Fibroblast of skin of left quadriceps (primary cell): ENCODE measurements at places on chromosomes 6 and 20.
A peak's percentile ranks its signal among the peaks of the same experiment; 100 is the strongest.

DNA sequence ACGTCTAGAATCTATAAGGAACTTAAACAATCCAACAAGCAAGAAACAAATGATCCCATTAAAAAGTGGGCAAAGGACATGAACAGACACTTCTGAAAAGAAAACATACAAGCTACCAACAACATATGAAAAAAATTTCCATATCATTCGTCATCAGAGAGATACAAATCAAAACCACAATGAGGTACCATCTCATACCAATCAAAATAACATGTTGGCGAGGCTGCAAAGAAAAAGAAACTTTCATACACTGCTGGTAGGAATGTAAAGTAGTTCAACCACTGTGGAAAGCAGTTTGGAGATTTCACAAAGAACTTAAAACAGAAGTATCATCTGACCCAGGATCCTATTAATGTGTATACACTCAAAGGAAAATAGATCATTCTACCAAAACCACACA lies 243.9 kb upstream of the RUNX2 start:
- no peak for DNase-seq

DNA sequence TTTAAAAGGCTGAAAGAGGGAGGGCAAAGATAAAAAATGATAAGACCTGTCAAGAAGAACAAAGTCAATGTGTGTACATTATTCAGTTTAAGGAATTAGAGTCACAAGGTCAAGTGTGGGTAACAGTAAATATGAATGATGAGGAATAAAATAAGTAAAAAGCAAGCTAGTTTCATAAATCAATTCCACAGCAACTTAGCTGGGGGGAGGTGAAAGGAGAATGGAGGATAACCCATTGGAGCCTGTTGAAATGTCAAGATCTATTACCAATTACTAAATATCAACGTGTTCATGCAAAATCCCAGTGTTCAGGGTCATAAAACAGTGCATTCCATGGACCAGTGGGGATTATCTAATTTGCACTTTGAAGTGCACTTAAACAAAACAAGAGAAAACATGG lies 242.9 kb downstream of the TBX18 start:
- DNase-seq: no peak

DNA sequence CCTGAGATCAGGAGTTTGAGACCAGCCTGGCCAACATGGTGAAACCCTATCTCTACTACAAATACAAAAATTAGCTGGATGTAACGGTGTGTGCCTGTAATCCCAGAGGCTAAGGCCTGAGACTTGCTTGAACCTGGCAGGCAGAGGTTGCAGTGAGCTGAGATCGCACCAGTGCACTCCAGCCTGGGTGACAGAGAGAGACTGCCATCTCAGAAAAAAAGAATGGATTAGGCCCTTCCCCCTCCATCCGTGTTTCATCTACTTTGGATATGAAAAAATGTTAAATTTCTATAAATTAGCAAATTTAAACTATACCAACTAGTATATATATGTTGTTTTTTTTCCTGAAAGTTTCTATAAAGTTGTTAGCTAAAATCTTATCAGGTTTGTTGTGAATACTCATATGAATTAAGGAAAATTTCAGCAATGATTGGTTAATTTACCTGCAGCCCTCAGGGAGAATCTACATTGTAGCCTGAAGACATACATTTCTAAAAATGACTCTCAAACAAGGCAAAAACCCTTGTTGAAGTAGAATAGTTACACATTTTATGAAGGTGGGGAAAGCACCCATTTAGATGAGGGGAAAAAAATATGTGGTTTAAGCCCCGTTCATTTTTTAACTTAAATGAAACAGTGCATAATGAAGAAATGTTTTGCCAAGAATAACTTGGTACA lies 120.9 kb downstream of the TIAM2 start:
- no peak for DNase-seq

GRCh38 chr20:19397666-19398065 lies 185.2 kb downstream of the SLC24A3 start:
- DNase-seq: no peak

DNA sequence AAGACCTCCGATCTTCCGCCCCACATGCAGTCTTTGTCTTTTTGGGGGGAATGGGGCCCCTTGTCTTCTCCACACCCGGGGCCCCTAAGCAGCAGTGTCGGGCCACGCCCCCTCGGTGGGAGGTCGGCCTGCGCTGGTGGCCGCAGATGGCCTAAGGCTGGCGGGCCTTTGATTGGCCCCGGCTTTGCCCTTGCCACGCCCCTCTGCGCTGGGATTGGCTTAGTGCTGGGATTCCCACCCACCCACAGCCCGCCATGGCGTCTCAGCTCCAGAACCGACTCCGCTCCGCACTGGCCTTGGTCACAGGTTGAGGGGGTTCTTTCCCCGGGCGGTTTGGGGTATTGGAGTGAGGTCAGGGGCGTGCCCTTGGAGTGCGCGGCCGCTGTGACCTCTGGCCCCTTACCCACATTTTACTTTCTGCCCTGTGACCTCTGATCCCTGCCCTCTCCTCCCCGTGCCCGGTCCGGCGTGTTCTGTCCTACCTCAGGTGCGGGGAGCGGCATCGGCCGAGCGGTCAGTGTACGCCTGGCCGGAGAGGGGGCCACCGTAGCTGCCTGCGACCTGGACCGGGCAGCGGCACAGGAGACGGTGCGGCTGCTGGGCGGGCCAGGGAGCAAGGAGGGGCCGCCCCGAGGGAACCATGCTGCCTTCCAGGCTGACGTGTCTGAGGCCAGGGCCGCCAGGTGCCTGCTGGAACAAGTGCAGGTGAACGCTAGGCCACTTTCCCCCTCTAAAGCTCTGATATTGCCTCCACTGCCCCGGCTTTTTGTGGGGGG lies at the start of gene HSD17B8:
Gene HSD17B8 (plus strand): TSS at position 241 of the 776 bp plus-strand sequence. CDS start 14 bp downstream, at position 255.
- DNase-seq: peak; percentile 81

GRCh38 chr6:6918216-6918983 lies 189.4 kb upstream of the RREB1 start:
- DNase-seq: peak; percentile 20

GRCh38 chr6:112085286-112086065 lies 1.8 kb downstream of the TUBE1 start:
- no peak for DNase-seq

- no peak for DNase-seq
These were observed 801 bp downstream of the SRC start for GRCh38 chr20:37346535-37347346.

DNA sequence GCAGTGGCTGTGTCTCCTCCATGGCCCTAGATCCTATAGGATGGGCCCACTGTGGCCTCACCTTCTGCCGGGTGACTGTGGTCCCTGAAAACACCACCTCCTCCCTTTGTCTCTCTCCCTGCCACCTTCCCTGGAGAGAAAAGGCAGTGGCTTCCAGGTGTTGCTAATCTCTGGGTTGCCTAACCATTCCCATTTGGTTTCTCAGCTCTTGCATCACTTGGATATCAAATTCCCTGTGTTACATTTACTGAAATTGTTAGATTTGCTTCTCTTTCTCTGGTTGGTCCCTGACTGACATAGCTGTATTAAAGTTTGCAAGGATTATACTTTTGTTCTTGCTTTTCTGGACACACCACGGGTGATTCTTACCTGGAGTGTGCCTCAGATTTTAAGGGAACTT lies 9.3 kb upstream of the ZFP64 start:
- no peak for DNase-seq

- no peak for DNase-seq
These were observed 15.8 kb downstream of the RNF8 start for GRCh38 chr6:37369321-37370201.
